Activated effector memory CD4-positive, alpha-beta T cell treated with anti-CD3 and anti-CD28 coated beads, Interleukin-2, amount 50 U/mL, for 16 hours (primary cell): ENCODE measurements at places on chromosomes 5 and 9.

DNA sequence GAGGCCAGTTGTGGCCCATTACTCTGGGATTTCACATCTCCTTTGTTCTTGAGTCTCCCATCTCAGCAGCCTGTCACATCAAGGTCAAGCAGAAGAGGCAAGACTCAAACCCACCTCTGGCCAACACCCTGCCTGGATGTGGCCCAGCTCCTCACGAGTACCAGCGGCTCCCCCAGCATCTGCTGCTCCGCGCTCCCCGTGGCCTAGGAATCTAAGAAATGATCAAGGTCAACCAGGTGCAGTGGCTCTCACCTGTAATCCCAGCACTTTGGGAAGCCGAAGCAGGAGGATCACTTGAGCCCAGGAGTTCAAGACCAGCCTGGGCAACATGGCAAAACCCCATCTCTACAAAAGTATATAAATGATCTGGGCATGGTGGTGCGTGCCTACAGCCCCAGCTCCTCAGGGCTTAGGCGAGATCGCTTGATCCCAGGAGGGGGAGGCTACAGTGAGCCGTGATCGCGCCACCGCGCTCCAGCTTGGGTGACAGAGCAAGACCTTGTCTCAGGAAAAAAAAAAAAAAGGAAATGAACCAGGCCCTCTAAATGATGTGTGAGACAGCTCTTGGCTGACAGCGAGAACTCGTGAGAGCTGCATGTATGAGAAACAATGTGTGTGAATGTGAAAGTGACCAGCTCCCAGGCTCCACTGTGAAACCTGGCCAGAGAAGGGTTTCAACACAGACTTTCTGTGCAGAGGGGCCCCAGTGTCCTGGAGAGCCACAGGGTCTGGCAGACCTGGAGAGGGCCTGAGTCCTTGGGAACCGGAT is 61.6 kb upstream of the ANGPTL2 start:
- no peak for DNase-seq

GRCh38 chr5:91306497-91306896 is 76.6 kb downstream of the ARRDC3 start:
- DNase-seq: no peak

GRCh38 chr5:134579284-134579771 is 53.3 kb downstream of the SAR1B start:
- DNase-seq: no peak

- no peak for DNase-seq
These were observed 119.4 kb downstream of the PDE8B start for GRCh38 chr5:77329664-77330430.
